Naive thymus-derived CD8-positive, alpha-beta T cell (primary cell): ENCODE measurements at places on chromosomes 7 and 10.

DNA sequence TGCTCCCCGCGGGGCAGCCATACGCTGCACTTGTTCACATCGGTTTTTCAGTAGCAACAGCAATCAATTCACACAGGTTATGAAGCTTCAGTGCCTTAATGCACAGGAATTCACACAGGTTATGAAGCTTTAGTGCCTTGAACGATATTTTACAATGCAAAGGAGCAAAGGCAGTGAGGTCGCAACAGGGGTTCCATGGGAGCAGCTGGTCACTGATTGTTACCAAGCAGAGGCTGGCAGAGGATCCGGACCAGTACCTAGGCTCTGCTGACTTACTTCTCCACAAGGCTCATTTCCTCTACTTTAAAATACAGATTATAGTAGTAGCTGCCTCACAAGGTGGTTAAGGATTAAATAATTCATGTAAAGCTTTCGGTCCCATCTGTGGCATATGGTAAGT, 95.2 kb upstream of the ODAD2 start:
- no peaks in the 10 kb centered on the region for H3K27me3 ChIP-seq
- no peak overlapping the region for H3K27ac ChIP-seq
- H3K36me3 ChIP-seq, result peaks cover 4% of the 10 kb centered on the region
- no peak for DNase-seq
- H3K4me3 ChIP-seq, result no peak overlapping the region

GRCh38 chr10:69453795-69454194, 2.5 kb downstream of the TSPAN15 start:
- peaks cover 10% of the 10 kb centered on the region for H3K4me1 ChIP-seq
- H3K27ac ChIP-seq, result no peak overlapping the region
- H3K36me3 ChIP-seq, result no peaks in the 10 kb centered on the region
- no peak for DNase-seq
- no peak overlapping the region for H3K4me3 ChIP-seq

DNA sequence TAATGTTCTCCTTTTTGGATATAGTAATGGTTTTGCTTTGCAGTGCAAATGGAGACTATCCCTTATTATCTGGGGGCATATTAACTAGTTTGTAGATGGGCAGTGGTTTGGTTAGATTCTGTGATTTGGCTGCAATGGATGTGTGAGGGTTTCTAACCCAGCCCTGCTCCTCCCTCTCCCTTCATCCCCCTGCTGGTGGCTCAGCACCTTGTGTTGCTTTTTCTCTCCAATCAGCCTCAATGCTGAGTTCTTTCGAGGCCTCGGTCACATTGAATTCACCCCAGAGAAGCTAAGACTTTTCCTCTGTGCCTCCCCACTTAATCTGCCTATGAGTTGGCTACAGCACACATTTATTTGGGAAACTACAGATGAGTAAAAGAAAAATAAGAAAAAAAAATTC, 120.0 kb downstream of the MALRD1 start:
- no peak overlapping the region for H3K27ac ChIP-seq
- no peaks in the 10 kb centered on the region for H3K27me3 ChIP-seq
- no peaks in the 10 kb centered on the region for H3K36me3 ChIP-seq
- H3K4me1 ChIP-seq, result no peaks in the 10 kb centered on the region
- DNase-seq, result no peak
- H3K4me3 ChIP-seq, result no peak overlapping the region

DNA sequence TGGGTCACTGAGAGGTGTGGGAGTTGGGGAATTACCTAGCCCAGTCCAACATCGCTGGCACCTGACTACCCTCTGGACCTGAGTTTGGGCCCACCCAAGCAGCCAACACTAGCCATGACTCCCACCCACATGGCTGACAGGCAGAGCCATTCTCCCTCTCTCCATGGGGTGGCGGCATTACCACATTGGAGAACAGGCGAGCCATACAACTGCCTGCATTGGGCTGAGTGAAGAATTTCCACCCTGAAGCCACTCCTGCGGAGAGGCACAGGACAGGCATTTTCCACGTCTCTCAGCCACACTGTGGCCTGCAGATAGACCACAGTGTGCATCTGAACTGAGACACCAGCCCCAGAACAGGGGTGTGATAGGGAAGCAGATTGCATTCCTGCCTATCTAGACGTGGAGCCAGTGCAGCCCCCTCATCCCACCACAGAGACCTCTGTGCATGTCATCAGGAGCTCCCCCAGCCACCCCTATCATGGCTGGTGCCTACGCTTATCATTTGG, 58.2 kb upstream of the ANTXRL start:
- H3K4me1 ChIP-seq, result peaks cover 7% of the 10 kb centered on the region
- no peaks in the 10 kb centered on the region for H3K27me3 ChIP-seq
- H3K4me3 ChIP-seq, result no peak overlapping the region
- H3K27ac ChIP-seq, result no peak overlapping the region

GRCh38 chr7:134788191-134788590, 8.8 kb downstream of the CALD1 start:
- DNase-seq, result no peak
- no peak overlapping the region for H3K27ac ChIP-seq
- no peaks in the 10 kb centered on the region for H3K4me1 ChIP-seq
- no peak overlapping the region for H3K4me3 ChIP-seq
- no peaks in the 10 kb centered on the region for H3K36me3 ChIP-seq
- H3K27me3 ChIP-seq, result no peaks in the 10 kb centered on the region

DNA sequence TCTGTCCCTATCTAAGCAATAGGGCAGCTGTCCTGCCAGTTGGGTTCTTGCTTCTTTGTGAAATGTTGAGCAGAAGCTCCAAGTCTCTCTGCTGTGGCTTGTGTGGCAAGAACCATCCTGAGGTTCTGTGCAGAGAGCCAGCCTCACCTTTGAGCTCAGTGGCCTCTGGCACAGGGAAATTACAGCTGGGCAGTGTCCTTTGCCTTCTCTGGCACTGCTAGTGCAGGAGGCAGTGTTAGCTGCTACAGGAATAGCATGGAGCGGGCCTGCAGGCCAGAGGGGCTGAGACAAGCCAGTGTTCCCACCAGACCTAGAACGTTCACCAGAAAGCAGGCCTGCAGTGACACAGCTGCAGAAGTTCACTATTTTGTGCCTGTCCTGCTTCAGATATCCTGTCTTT, 1.8 kb downstream of the PRXL2A start:
- H3K4me3 ChIP-seq, result peak overlapping the region; percentile 49
- peaks cover 47% of the 10 kb centered on the region for H3K4me1 ChIP-seq
- no peak for DNase-seq
- no peak overlapping the region for H3K27ac ChIP-seq
- no peaks in the 10 kb centered on the region for H3K36me3 ChIP-seq

GRCh38 chr10:123583639-123584418, 82.3 kb upstream of the GPR26 start:
- no peaks in the 10 kb centered on the region for H3K36me3 ChIP-seq
- DNase-seq, result no peak
- H3K4me3 ChIP-seq, result no peak overlapping the region
- H3K27me3 ChIP-seq, result peaks cover 62% of the 10 kb centered on the region

- no peaks in the 10 kb centered on the region for H3K4me1 ChIP-seq
- H3K36me3 ChIP-seq, result no peaks in the 10 kb centered on the region
- no peak overlapping the region for H3K27ac ChIP-seq
- DNase-seq, result no peak
Measured at GRCh38 chr7:98354511-98355249, 46.2 kb downstream of the BAIAP2L1 start.

DNA sequence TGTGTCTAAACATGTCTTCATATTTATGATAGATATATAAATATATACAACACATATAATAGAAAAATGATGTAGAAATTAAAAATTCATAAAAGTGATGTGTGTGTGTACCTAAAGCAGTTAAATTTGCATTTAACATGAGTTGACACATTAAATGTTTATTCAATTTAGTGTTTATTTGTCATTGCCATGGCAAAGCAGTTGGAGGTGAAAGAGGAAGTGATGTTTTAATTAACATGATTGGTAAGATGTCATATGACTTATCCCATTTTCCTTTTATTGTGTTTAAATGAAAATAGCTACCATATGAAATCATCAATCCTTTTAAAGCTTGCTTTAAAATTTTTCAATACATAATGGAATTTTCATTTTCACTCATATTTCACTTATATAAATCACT, 452.6 kb downstream of the SUGCT start:
- H3K27ac ChIP-seq, result no peak overlapping the region
- H3K36me3 ChIP-seq, result no peaks in the 10 kb centered on the region
- no peaks in the 10 kb centered on the region for H3K4me1 ChIP-seq
- DNase-seq, result no peak

DNA sequence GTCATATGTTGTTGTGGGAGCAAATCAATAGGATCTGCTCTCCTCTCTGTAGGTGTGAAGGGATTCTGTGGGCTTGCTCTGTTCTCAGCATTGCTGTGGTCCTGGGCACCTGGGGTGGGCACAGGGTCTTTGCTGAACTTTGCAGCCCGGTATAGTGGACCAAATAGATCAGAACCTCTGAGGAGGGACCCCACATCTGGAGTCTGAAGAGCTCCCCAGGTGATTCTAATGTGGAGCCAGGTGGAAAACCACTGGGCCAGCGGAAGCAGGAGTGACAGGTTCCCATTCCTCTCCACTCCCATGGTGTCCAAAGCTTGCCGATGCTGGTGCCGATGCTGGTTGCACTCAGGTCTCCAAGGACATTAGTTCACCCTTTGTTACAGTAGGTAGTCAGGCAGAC, 257.2 kb downstream of the GLRX3 start:
- no peak for DNase-seq
- no peaks in the 10 kb centered on the region for H3K36me3 ChIP-seq
- no peak overlapping the region for H3K27ac ChIP-seq
- peaks cover 16% of the 10 kb centered on the region for H3K27me3 ChIP-seq
- no peaks in the 10 kb centered on the region for H3K4me1 ChIP-seq

DNA sequence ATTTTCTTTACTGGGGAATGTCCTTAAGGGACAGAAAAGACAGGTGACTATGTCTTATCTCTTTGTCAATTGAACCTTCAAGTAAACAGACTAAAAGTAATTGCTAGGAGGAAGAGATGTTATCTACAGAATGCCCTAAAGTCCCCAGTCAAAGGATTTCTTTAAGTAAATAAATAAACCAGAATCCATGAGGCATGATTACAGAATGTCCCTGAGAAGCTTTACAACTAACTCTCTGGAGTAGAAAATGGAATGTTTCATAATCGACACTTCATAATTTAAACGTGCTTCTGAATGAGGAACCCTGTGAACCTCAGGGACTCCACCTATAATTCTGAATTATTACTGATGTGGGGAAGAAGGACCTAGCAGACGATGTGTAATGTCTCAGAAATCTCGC, 187.9 kb upstream of the IMMP2L start:
- no peaks in the 10 kb centered on the region for H3K36me3 ChIP-seq
- no peaks in the 10 kb centered on the region for H3K4me1 ChIP-seq
- no peaks in the 10 kb centered on the region for H3K27me3 ChIP-seq

DNA sequence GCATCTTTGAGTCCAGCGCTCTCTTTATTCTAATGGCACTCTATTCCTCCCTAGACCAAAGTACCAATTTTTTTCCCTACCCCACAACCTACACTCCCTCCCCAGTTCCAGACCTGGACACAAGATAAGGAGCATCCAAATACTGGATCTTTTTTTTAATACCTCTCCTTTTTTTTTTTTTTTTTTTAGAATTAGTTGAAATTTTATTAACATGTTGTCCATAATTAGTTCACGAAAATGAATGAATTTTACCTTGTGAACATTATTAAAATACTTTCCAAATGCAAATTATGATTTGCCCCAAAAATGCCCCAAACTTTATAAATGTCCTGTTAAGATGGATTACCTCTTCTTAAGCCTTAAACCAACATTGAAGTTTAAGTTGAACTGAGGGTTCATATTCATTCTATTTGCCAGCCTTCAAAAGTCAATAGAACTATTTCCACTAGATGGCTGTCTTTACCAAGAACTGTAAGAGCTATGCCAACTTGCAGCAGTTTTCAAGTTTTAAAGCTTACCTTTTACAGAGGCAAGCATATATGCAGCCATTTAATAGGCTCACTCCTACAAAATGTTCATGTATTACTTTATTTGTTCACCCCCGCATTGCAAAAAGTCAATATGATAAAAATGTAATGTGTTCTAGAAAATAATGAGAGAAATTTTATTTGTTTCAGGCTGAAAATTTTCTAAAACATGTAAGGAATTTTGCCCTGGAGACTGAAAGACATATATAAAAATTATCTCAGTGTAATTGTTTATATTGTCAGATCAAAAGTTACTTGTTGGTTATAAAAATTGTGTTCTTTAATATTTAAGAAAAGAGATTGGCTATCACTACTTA, 39.7 kb upstream of the TNKS2 start:
- no peak overlapping the region for H3K27ac ChIP-seq
- DNase-seq, result no peak
- no peak overlapping the region for H3K4me3 ChIP-seq
- H3K4me1 ChIP-seq, result peaks cover 3% of the 10 kb centered on the region
- peaks cover 10% of the 10 kb centered on the region for H3K27me3 ChIP-seq

DNA sequence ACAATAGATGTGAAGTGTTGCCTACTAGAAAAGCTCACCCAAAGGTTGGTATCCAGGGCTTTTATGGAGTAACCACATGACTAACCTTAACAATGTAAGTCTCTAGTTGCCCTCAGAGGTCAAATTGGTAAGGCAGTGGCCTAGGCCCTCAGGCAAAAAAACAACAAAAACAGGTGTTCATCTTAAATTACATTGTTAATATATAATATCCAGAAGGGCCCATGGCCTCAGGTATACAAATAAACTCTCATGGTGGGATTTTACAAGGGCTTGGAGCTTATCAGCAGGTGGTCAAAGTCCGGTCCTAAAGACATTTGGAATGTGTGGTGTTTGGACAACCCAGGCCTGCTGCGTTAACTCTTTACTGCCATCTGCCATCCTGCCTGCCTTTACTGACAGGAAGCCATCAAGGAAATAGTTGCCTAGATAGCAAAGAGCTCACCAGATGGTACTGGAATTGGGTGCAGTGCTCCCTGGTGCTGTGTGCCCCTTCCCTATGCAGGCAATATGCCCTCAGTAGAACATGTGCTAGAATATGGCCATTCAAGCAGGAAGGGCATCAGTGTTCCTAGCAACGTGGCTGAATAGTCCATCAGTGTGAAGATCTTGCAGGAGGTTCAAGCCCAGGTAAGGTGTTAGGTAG, 36.2 kb downstream of the TOMM7 start:
- no peaks in the 10 kb centered on the region for H3K4me1 ChIP-seq
- H3K27ac ChIP-seq, result no peak overlapping the region

- H3K36me3 ChIP-seq, result peaks cover 8% of the 10 kb centered on the region
- H3K27me3 ChIP-seq, result no peaks in the 10 kb centered on the region
- H3K27ac ChIP-seq, result no peak overlapping the region
- peaks cover 32% of the 10 kb centered on the region for H3K4me1 ChIP-seq
Measured at GRCh38 chr7:2016021-2016631, 216.6 kb downstream of the MAD1L1 start.

DNA sequence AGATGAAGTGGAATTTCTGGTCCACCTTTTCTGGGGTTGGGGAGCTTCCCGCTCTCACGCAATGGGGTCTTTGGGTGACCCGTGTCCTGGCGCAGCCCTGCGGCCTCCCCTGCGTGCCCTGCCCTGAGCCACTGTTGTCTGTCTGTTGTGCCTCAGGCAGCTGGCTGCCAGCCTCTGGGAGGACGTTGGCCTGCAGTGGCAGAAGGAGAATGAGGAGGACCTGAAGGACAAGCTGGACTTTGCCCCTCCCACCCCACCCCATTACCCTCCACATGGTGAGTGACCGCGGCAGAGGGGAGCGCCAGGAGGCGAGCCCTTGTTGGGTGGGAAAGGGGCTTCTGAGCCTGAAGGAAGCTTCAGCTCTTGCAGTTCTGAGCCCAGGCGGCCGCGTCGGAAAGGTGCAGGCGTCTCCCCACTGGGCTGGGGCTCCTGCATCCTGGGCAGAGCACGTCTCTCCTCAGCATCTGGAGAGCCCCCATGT, 14.2 kb upstream of the PRKAR1B start:
- no peaks in the 10 kb centered on the region for H3K27me3 ChIP-seq
- no peak overlapping the region for H3K27ac ChIP-seq
- DNase-seq, result no peak
